ENCODE measurements at places on chromosomes 2 and 18.
A peak's percentile ranks its signal among the peaks of the same experiment; 100 is the strongest.

DNA sequence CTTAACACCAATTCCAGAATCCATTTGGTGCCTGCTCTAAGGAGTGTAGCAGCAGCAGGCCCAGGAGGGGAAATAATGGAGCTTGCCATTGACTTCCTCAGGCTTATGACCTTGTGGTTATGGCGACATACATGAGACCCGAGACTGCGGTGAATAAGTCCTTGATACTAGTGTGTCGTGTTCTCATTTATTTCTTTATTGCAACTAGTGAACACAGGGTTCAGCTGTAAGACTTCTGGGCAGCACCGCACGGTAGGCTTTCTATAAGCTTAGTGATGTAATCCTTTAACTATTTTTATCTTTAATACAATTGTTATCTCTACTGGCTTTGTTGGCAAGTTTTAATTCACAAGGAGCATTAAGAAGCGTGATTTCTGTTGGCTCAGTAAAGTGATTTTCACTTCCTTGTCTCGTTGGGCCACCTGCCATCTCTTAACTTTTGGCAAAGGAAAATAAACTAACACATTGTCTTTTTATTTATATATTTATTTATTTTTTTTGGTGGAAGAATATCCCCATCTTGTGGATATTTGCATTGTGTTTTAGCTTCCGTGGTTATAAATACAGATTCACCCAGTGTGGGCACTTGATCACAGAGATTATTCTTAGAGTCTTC is 139.8 kb downstream of the LTBP1 start:
- no peak for DNase-seq

GRCh38 chr2:31202041-31202440 is 15.3 kb downstream of the CAPN14 start:
- DNase-seq, result no peak

DNA sequence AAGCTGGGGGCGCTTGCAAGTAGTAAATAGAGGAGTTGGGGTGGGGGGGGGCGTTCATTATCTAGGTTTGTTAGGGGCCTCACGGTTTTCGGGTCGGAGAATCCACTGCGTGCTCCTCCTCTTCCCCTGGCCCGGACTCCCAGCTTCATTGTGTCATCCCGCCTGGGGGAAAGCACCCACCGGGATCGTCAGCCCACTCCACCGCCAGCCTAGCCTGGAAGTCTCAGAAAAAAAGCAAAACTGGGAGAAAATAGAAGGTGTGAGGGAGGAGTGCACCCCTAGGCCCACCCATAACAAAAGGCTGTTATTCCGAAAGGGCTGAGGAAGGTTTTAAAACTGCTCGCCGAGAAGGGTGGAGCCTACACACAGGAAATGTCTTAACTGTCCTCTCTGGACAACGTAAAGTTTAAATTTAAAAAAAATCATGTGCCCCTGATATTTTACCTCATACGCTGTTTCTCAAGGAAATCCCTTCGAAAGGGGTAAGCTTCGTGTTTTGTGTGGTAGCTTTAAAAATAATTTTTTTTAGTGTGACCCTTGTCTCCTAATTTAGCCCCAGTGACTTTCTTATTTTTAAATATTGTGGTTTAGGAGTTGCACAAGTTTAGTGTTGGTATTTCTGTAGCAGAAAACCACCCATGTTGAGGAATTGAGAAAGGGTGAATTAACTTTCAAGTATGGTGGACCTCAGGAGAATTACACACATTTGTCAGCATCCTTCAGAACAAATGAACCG is 104.2 kb downstream of the SPTBN1 start:
- peak; percentile 76 for DNase-seq

GRCh38 chr2:20997953-20998722 is 45.7 kb downstream of the APOB start:
- no peak for DNase-seq

DNA sequence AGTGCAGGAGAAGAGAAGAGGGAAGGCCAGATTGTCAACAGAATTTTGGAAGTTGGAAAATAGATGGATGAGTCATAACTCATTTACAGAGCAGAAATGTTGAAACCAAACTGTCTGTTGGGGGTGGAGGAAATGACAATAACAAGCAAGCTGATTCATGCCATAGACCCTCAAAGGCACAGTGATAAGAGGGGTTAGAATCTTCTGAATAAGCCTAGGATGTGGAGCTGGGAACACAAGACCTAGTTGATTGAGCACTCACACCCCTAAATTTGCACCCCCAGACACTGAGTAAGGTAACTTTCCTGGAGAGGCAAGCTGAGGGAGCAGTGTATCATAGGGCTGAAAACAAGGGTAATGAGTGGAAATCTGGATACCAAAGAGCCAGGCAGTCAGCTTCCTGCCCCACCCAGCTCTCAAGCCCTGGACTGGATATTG is 141.4 kb downstream of the SCG2 start:
- no peak for DNase-seq

GRCh38 chr18:54983041-54983686 is 23.9 kb upstream of the CCDC68 start:
- peak; percentile 75 for DNase-seq

DNA sequence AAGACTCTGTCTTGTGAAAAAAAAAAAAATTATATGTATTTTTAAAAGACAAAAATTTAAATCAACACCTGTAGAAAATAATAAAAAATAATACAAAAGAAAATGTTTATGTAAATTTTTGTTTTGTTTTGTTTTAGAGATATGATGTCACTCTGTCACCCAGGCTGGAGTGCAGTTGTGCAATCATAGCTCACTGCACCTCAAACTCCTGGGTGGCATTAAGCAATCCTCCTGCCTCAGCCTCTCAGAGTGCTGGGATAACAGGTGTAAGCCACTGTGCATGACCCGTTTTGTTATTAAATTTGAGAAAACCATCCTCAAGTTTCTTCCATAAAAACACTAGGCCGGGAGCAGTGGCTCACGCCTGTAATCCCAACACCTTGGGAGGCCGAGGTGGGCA is 56.2 kb upstream of the B3GNT7 start:
- DNase-seq, result no peak

- peak; percentile 21 for DNase-seq
Observed at GRCh38 chr2:190467575-190468083, 59.5 kb downstream of the MFSD6 start.

DNA sequence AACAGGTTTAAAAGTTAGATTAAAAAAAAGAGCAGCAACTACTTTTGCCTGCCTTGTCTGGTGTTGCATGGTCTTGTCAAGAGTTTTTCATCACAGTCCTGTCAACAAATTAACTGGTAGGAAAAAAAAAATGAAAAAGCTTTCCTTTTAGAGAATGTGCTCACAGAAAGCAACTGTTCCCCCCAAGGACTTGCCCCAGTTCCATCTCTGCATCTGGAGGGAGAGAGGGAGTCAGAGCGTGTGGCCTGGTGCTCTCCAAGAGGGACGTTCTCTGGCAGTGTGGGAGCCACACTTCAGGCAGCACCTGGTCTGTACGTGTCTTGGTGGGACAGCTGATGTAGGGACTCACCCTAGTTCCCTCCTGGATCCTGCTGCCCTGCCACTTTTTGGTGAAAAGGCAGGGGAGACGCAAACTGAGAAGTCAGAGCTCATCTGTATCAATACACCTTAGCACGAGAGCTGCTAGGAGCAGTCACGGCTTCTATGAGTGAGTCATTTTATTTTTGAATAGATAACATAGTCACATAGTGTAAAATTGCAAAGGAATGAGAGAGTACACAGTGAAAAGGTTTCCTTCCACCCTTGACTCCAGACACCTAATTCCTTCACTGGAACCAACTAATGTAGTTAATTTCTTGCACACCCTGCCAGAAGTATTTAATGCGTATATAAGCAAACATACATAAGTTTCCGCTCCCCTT is 172.5 kb upstream of the MGAT5 start:
- DNase-seq, result no peak

DNA sequence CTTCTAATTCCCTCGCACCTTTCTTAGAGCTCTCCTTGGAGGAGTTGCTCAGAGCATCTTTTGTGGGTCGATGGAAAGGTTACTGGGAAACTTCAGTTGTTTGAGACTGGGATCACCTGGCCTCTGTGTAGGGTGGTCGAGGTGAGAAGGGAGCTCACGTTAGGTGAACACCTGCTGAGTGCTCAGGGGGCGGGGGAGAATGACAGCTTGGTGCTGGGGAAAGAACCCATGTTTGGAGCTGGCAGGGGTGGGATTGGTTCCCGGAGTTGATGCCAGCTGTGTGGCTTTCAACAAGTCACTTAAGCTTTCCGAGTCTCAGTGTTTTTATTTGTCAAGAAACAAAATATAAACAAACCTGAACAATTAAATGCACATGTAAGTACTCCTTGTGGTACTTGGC is 122.3 kb downstream of the GLI2 start:
- DNase-seq, result no peak

DNA sequence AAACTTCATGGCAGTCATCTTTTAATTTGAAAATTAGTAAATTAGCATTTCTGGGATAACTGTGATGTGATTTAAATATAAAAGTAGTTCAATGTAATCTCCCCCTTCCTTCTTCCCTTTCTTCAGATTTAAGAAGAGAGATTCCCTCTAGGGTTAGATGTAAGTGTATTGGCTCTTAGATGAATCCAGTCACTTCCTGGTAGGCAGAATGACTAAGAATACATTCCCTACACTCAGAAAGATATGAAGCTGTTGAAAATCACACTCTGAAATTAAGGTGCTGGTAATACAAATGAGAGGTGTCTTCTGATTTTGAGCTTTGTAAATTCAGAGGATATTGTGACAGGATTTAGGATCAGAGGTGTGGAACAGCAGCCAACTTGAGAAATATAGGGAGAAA is 71.6 kb downstream of the TDRD15 start:
- no peak for DNase-seq

DNA sequence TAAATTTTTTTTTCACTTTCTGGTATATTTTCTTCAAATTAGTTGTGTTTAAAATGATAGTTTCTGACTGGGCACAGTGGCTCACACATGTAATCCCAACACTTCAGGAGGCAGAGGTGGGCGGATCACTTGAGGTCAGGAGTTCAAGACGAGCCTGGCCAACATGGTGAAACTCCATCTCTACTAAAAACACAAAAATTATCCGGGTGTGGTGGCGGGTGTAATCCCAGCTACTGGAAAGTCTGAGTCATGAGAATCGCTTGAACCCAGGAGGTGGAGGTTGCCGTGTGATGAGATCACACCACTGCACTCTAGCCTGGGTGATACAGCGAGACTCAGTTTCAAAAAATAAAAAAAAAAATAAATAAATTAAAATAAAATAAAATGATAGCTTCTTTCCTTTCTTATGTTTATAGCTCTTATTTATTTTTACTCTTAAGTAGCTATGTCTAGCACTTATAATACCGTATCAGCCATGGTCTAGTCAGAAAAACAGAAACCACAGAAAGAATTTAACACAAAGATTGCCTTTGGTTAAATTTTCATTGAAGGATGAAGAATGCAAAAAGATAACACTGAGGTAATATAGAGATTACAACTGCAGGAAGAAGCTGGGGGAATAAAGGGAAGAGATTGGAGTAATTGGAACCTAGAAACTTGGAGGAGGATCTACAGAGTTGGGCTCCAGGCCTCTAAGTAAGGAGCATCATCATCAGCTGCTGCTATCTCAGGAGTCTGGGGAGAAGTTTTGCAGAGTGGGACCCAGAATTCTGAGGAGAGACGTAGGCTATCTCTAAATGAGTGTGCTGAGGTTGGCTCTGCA is 54.7 kb upstream of the MBOAT2 start:
- DNase-seq, result no peak

GRCh38 chr2:17754773-17755425 is 961 bp downstream of the GEN1 start:
- DNase-seq, result peak; percentile 34

- DNase-seq, result peak; percentile 75
Observed at GRCh38 chr2:156399950-156400705, 36.1 kb upstream of the GPD2 start.

GRCh38 chr2:40448476-40449079 is 3.3 kb downstream of the SLC8A1 start:
- peak; percentile 86 for DNase-seq

DNA sequence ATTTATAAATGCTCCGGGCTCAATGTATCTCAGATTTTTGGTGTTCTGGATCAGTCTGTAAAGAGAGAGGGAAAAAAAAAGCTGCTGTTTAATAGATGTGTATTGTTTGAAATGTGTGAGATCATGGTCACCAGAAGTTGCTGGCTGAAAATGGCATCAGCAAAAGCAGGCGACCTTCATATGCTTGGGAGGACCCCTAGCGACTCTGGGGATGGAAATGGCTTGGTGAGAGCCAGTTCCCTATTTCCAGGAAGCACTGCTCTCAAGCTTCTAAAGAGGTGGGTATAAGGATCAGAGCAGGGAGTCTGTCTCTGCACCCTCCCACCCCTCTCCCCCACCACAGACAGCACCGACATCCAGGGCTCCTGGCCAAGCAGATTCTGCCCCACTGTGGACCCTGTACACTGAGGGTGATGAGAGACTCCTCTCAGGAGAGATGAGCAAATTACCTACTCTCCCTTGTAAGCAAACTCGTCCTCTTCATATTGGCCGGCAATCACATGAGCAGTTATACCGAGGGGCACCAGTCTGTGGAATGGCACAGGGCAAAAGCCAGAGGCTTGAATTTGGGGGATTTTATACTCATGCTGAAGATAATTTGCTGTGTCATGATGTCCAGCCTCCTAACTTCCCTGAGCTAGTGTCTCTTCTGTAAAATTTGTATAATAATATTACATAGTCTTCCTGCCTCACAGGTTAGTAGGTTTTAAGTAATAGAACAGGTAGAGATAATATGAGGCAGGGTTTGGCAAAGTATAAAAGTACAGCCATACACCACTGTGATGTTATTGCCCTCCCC is 29.6 kb downstream of the LHCGR start:
- DNase-seq, result peak; percentile 56

DNA sequence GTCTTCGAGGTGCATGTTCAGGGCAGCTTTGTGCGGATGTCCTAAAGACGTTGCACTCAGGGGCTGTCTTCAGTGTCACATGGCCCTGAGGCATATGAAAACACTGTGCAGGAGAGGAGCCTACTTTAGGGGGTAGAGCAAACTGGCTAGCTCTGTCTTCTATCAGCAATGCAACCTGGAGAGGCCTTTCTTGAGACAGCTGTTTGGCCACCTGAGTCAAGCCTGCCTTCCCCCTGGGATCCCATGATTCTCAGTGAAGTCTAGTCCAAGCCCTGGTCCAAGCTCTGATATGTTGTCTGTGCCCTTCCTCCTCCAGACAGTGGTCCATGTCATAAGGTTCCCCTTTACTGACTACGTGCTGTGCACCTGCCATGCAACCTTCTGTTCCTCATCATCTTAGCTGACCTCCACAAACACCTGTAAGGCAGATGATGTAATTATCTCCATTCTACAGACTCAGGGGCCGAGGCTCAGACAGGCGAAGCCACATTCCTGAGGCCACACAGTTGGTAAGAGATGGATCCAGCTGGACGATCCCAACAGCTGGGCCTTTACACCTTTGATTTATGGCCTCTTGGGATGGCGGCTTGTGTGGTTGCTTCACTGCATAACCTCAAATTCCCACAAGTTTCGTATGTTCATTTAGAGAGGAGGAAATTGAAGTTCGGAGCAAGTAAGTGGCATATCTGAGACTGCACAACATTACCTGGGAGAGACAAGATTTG is 109.9 kb downstream of the COPS8 start:
- DNase-seq, result no peak

DNA sequence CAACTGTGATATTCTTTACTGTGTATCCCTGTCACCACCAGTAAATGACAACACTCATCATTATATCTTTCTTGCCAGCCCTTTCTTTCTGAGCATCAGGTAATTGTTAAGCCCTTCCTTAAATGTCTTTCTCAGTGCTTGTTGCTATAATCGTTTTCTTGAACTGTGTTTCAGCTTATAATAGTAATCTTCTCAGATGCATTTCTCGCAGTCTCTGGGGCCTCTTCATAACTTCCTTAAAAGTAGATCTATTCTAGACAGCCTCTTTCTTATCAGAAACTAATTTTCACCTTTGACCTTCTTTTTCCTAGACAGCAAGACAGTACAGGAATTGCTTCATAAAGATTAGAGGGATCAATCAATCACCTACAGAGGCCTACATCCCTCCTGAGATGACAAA is 648.1 kb downstream of the CPS1 start:
- no peak for DNase-seq

GRCh38 chr2:50343150-50343830 is 688.6 kb downstream of the NRXN1 start:
- no peak for DNase-seq
